ENCODE measurements at places on chromosomes 5 and 9. TPM values are rescaled to one million over a fixed set of nuclear protein-coding genes. Genes with fewer than 3 reads are reported as not detected.

The CD74 gene
- 6.3 TPM for total RNA-seq

The SLC46A2 gene
- not detected for total RNA-seq

The C5orf63 gene
- 3.0 TPM for total RNA-seq

The FBXW5 gene
- total RNA-seq, result 81.2 TPM

DNA sequence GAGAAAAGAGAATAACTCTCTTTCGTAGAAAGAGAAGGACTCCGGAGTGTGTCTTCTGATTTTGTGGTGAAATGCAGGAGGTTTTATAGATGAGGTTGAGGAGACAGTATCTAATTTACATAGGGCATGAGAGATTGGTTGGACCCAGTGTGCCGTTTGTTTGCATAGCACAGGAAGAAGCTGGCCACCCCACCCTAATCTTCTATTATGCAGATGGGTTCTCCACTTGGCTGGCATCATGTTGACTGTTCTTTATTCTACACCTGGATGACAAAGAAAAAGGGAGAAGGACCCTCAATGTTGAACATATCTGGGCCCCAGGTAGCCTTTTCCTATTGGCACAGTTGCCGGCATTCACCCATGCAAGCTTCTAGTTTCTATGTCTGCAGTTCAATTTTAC lies 23.2 kb upstream of the MINAR2 start:
- no peak overlapping the region for H3K4me3 ChIP-seq
- DNase-seq, result no peak
- H3K27ac ChIP-seq, result no peak overlapping the region
- H3K36me3 ChIP-seq, result no peaks in the 10 kb centered on the region
- no peaks in the 10 kb centered on the region for H3K27me3 ChIP-seq
